RPMI8226 (cell line): ENCODE measurements at places on chromosomes 16 and 17.

GRCh38 chr17:59479141-59479540 lies 86.3 kb upstream of the DHX40 start:
- no peak for DNase-seq

DNA sequence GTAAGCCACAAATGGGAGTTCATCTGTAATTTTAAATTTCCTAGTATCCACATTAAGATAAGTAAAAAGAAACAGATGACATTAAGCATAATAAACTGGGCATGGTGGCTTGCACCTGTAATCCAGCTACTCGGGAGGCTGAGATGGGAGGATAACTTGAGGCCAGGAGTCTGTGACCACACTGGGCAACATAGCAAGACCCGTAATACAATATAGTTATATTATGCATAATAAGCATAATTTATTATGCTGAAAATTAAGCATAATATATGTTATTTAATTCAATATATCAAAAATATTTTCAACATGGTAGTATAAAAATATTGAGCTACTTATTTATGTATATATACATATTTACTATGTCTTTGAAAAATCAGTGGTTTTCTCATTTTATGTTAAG lies 48.2 kb downstream of the RNF135 start:
- DNase-seq = no peak

DNA sequence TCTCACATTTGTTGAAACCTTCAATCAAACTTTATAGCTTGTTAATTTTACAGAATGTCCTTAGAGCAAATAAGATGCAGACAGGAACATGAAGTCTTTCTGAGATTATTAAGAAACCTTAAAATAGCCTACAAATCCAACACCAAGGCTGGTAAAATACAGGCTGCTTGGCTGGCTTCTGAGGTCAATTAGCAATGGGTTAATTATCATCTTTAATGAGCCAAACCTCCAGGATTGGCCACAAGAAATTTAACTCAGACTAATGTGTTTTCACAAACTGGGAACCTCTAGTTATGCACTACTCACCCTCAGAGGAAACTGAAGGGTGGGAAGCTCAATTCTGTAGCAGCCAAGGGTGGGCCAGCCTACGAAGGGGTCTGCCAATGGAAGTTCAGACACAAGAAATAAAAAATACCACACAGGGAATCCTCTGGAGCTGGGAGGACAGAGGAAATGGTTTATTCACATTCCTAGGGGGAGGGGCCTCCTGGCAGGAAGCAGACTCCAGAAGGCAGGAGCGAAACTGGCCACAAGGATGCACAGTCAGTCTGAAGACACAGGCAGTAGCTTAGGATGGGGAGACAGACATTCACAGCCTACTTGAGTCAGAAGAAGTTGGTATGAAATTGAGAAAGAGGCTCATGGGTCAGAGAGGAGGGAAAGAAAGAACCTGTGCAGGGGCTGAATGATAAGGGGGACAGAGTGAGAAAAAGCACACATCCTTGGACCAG lies 36.1 kb downstream of the HIC1 start:
- DNase-seq = no peak

- DNase-seq = no peak
Observed at GRCh38 chr17:83126275-83126811, 46.9 kb downstream of the METRNL start.
